HuH-7 (cell line): ENCODE measurements at places on chromosomes 1 and 21.

DNA sequence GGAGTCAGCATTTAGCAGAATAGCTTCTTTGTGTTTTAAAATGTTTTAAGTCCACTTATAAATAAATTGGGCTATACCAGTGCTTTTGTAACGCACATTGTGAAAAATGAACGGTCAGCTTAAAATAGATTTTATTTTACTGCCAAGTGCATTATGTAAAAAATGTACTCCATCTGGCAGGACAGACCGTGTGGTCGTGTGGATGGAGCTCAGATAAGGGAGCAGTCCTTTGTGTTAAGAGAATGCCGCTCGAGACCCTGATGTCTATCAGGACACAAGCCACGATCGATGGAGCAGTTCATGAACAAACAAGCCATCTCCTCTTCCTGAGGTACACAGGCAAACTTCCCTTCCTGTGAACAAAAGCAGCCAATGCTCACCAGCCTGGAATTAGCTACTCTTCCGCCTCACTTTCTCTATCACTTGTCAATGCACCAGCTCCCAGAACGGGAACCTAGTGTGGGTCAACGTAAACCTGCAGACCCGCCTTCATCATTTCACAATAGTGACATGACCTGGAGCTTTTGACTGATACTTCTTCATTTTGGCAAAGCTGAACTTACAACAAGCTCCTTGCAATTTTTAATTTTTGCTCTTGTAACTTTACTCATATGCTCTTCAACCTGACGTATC lies 243.5 kb downstream of the TGFB2 start:
- no peak for DNase-seq

- no peak for DNase-seq
Observed at GRCh38 chr1:39204441-39205081, at the start of gene MACF1. Gene MACF1 (plus strand): TSS chr1:39204695. CDS start chr1:39205023, 328 bp downstream.

GRCh38 chr1:59520194-59520593 lies 223.3 kb downstream of the FGGY start:
- DNase-seq: no peak

DNA sequence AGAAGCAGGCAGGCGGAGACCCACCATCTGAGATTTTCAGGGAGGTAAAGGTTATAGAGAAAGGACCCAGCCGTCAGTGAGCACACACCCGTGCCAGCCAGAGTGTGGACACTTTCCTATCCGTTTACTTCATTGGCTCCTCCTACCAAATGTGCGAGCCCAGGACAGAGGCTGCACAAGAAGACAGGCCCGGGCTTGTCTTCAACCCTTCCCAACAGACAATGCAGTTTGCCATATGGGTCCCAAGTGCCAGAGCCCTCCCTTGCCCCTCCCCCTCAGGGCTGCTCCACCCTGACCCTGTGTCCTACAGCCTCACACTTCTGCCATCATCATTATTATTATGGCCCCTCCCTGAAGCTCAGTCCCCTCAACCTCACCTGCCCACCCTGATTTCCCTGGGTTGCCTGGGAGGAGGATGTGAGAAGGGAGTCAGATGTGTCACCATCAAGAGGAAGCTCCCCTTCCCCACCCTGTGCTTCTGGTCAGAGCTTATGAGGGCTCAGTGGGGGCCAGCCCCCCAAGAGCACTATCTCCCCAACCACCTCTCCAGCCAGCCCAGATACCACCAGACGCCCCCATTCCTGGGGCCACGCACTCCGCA lies 9.4 kb downstream of the LAPTM5 start:
- no peak for DNase-seq

GRCh38 chr21:41360072-41360821 lies 1.6 kb upstream of the MX2 start:
- peak; percentile 38 for DNase-seq

GRCh38 chr1:212712451-212713303 lies 13.0 kb upstream of the BATF3 start:
- no peak for DNase-seq

DNA sequence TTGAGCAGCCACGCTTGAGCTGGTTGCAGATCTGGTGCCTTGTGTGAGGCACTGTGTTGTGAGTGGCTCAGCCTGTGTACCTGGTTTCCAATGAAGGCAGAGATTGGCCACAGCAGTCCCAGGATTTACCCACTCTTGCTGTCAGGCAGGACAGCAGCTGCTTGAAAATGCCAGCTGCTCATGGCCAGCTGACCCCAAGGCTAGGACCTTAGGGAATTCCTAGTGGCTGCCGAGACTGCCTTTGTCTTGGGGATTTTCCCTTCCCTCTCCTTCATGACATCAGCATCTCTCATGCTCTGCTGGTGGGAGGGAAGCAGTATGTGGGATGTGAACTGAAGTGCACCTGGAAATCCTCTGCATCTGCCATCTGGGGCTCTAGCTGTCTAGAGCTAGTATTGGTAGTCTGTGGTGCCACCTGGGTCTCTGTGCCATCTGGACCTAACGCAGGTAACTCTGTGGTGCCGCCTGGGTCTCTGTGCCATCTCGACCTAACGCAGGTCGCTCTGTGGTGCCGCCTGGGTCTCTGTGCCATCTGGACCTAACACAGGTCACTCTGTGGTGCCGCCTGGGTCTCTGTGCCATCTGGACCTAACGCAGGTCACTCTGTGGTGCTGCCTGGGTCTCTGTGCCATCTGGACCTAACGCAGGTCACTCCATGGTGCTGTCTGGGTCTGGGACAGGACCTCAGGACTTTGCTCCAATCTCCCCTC lies 3.8 kb upstream of the LRRC47 start:
- DNase-seq: no peak

DNA sequence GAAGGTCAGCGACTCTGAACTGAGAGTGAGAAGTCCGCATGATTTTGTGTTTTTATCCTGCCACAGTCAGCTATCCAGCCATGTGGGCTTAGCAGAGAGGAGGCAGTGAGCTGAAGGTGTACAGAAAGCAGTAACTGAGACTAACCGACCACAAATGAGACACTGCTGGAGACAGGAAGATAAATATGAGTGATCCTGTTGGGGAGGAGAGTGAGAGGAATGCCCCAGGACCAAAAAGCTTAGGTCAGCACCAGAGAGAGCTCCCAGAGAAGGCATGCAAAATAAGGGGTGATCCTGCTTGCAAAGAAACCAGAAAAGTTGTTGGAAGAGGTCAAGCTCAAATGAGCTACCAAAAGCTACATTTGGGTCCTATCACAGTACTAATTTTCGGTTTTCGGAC lies 63.7 kb downstream of the HLCS start:
- DNase-seq: no peak

DNA sequence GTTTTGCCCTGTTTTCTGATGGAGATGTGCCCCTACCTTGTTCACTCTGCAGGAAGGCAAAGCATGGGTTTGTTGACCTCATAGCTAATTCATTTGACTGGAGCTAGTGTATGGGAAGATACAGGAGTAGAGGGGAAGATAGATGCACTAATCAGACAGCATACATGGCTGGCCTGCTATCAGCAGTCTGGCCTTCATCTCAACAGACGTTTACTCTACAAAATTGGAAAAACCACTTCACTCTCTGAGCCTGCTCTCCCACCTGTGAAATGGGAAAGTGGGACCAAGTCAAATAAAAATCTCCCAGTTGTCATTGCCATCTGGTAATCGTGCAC lies 235.2 kb upstream of the RAB4A start:
- DNase-seq: no peak

DNA sequence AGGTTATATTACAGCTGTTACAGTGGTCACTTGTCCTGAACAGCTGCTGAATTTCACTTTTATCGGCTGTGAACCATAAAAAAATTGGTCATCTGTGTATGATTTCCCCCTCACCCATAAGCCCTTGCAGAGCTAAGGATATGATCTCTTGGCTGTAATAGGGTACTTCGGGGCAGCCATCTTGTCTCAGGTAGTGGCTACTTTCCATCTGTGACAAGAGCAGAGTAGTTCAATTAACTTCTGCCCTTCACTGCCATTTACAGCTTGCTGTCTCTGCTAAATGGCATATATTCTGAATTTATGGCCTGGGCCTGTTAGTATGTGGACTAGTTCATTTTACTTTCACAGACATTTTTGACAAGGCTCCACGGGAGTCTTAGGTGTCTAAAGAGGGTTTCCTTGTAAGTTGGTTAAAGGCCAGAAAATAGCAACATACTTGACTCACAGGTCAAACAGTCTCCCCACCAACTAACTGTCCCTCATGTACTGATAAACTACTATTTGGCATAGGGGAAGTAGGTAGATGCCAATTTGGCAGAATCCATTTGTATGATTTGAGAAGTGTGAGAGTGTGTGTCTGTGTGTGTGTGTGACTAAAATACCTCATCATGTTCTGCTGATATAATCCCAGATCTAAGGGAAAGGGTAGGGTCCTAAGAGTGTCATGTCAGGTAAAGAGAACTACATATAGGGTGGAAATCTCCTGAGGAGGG lies 151.6 kb downstream of the KCTD3 start:
- no peak for DNase-seq

GRCh38 chr1:94721240-94721639 lies 98.9 kb upstream of the SLC44A3 start:
- DNase-seq: no peak

GRCh38 chr1:221234791-221235190 lies 355.5 kb downstream of the HLX start:
- no peak for DNase-seq

- no peak for DNase-seq
Observed at GRCh38 chr1:5911871-5912271, 80.4 kb downstream of the NPHP4 start.

DNA sequence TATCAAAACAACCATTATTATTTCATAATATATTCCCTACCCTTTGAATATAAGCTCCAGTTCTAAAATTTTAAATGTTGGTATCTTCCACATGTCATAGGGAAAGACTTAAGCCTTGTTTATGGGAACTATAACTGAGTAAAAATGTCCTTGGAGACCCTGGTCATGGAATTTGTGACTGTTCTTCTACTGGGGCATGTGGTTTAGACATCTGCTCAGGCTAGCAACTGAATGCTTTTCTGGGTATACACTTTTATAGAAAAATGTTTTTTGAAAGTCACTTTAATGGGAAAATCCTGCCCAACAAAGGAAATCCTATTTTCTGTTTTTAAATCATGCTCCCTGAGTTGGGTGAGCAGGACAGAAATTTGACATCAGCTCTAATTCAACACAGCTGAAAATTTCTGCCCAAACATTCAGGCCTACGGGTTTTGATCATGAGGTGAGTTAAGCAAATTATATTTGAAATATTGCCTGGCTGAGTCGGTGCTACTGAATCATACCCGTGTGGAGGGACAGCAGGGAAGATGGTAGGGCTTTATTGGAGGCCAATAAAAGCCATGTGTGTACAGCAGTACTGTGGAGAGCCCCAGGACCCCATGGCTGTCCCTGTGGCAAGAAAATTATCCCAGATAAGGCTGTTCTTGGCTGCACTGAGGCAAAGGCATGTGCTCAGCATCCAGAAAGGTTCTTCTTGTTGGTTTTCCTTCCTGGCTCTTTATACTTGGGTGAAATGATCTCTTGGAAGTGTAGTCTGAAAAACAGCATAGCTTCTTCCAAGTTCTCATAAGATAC lies 391.8 kb downstream of the DISC1 start:
- DNase-seq: no peak

DNA sequence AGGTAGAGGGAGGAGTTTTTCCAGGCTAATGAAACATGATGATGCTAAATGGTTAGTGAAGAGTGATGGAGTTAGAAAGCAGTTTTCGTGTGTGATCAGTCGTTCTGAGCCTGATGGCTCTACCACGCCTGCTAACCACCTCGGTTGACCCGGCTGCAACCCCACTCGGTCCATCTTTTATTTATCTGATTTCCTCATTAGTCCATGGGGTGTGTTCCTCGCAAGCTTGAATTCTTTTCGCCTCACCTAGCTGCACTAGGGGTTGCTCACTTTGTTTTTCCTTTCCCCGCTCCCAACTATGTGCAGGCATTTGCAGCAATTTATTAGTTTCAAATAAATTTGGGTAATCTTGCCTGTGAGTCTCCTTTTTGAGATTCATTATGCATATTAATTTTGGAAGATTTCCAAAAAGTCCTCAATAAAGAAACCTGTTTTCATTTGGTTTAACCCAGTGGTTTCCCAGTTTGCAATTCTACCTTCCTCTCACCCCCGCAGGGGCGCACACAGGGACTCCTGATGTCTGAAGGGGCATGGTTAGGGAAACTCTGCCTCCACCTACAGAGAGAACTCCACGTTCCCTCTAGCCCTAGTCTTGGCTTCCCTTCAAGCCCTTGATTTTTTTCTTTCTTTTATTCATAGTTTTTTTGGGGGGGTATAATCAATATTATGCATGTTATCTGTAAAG lies 12.6 kb downstream of the B3GALT5 start:
- no peak for DNase-seq

- DNase-seq: no peak
Observed at GRCh38 chr1:27705545-27705944, 20.2 kb upstream of the FAM76A start.

DNA sequence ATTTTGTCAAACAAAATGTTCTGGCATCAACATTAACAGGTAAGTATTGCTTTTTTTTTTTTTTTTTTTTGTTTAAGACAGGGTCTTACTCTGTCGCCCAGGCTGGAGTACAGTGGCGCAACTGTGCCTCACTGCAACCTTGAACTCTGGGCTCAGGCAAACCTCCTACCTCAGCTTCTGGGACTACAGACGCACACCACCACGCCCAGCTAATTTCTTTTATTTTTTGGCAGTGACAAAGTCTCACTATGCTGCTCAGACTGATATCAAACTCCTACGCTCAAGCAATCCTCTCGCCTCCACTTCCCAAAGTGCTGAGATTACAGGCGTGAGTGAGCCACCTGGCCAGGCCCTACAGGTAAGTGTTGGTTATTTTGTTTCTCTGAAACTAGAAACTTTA lies 2.4 kb downstream of the TUT4 start:
- DNase-seq: no peak

GRCh38 chr1:76587212-76587611 lies 280.1 kb upstream of the ST6GALNAC5 start:
- peak; percentile 1 for DNase-seq
